ENCODE measurements at places on chromosomes 6 and 20. TPM values are rescaled to one million over a fixed set of nuclear protein-coding genes. Genes with fewer than 3 reads are reported as not detected.

HLA-DQB2 gene
- polyA plus RNA-seq = 0.72 TPM

ISM1 gene
- polyA plus RNA-seq = 4.4 TPM

VSX1 gene
- polyA plus RNA-seq = not detected

SIRPB1 gene
- 1.5 TPM for polyA plus RNA-seq

TUBE1 gene
- polyA plus RNA-seq = 24.1 TPM

SNX21 gene
- 10.3 TPM for polyA plus RNA-seq

ZNF311 gene
- 8.0 TPM for polyA plus RNA-seq

PHACTR1 gene
- polyA plus RNA-seq = 14.8 TPM

CGA gene
- 0.59 TPM for polyA plus RNA-seq

ZSWIM1 gene
- 14.8 TPM for polyA plus RNA-seq

DEFB113 gene
- not detected for polyA plus RNA-seq

VPS52 gene
- polyA plus RNA-seq = 82.9 TPM

TEAD3 gene
- 38.5 TPM for polyA plus RNA-seq

MAP3K7 gene
- polyA plus RNA-seq = 52.5 TPM

FOXS1 gene
- polyA plus RNA-seq = 6.5 TPM

FLRT3 gene
- 138 TPM for polyA plus RNA-seq

TREML2 gene
- 0.16 TPM for polyA plus RNA-seq

ZNF292 gene
- 46.2 TPM for polyA plus RNA-seq

TP53TG5 gene
- 1.3 TPM for polyA plus RNA-seq

ATRN gene
- polyA plus RNA-seq = 54.2 TPM

BPIFB1 gene
- not detected for polyA plus RNA-seq

BTBD3 gene
- 74.3 TPM for polyA plus RNA-seq

PBOV1 gene
- not detected for polyA plus RNA-seq

ZNF391 gene
- polyA plus RNA-seq = 10.2 TPM

CST7 gene
- 0.79 TPM for polyA plus RNA-seq

TCF15 gene
- 0.74 TPM for polyA plus RNA-seq

RAET1L gene
- polyA plus RNA-seq = not detected

FIG4 gene
- 26.7 TPM for polyA plus RNA-seq

ENPP1 gene
- 20.2 TPM for polyA plus RNA-seq

RAMACL gene
- polyA plus RNA-seq = 3.2 TPM

C20orf144 gene
- polyA plus RNA-seq = 0.21 TPM

KCNK5 gene
- polyA plus RNA-seq = 11.9 TPM

APCDD1L gene
- 14.0 TPM for polyA plus RNA-seq

NRSN1 gene
- polyA plus RNA-seq = 0.15 TPM

SLC52A3 gene
- 3.7 TPM for polyA plus RNA-seq

DZANK1 gene
- 6.8 TPM for polyA plus RNA-seq

MYLK4 gene
- polyA plus RNA-seq = 0.96 TPM

CRIP3 gene
- polyA plus RNA-seq = 2.8 TPM

PTCRA gene
- polyA plus RNA-seq = 0.24 TPM

SPATS1 gene
- not detected for polyA plus RNA-seq

IL20RA gene
- 1.4 TPM for polyA plus RNA-seq

GRM4 gene
- polyA plus RNA-seq = 0.62 TPM

ACSS2 gene
- 44.1 TPM for polyA plus RNA-seq

RNF39 gene
- 1.3 TPM for polyA plus RNA-seq

COL20A1 gene
- 0.46 TPM for polyA plus RNA-seq

DEFB128 gene
- polyA plus RNA-seq = not detected

Data from right renal cortex interstitium (tissue), 3 donors.